Stimulated activated CD4-positive, alpha-beta T cell treated with anti-CD3 and anti-CD28 coated beads, Interleukin-1b, Interleukin-23, amount 100 ng/mL, for 48 hours (primary cell): ENCODE measurements at places on chromosomes 6 and 20.

DNA sequence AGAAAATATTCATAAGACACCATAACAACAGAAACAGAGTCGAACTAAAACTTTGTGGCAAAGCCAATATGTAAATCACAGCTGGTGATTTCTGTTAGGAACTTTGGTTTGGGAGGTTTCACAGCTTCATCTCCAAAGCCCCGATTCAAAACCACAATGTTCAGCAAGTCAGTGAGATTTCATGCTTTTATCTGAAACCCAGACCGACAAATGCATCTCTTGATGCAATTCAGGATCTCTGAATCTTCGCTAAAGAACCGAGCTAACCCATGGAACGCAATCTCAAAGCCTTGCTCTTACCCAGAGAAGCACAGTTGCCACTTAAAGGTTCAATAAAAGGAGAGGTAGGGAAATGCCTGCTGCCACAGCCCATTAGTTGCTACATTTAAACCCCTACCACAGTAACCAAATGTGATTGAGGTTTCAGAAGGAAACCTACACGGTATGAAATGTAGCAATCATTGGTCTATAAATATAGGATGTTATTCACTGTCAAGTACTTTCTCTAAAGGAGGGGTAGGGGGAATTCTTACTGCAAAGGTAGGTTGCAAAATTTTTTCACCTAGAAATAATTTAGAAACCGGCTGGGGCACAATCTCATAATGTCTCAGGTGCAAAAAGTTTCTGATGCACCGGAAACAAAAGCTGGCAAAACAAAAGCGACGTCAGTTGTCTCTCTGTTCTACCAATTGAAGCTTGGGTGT is 381.0 kb upstream of the ARID1B start:
- peak; percentile 12 for DNase-seq

GRCh38 chr6:43077333-43077809 is 1.3 kb downstream of the PTK7 start:
- DNase-seq, result no peak

GRCh38 chr6:83117802-83118201 is 50.3 kb downstream of the DOP1A start:
- no peak for DNase-seq

GRCh38 chr6:2155206-2155605 is 90.2 kb downstream of the GMDS start:
- DNase-seq, result no peak

- DNase-seq, result peak; percentile 22
Observed at GRCh38 chr6:107458672-107459282, 587 bp downstream of the PDSS2 start.

DNA sequence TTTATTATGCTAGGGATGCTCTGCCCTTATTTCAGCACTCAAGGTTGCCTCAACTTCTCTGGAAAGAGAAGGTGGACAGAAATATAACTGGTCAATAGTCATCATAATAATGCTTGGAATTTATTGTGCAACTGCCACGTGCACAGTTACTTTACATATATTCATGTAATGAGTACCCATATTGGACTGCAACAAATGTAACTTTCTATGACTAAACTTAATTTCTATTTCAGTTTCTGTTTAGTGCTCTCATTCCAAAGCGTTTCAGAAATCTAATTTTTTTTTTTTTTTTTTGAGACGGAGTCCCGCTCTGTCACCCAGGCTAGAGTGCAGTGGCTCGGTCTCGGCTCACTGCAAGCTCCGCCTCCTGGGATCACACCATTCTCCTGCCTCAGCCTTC is 28.3 kb upstream of the CD83 start:
- DNase-seq, result no peak

GRCh38 chr6:132270726-132271402 is 130.4 kb downstream of the MOXD1 start:
- no peak for DNase-seq

DNA sequence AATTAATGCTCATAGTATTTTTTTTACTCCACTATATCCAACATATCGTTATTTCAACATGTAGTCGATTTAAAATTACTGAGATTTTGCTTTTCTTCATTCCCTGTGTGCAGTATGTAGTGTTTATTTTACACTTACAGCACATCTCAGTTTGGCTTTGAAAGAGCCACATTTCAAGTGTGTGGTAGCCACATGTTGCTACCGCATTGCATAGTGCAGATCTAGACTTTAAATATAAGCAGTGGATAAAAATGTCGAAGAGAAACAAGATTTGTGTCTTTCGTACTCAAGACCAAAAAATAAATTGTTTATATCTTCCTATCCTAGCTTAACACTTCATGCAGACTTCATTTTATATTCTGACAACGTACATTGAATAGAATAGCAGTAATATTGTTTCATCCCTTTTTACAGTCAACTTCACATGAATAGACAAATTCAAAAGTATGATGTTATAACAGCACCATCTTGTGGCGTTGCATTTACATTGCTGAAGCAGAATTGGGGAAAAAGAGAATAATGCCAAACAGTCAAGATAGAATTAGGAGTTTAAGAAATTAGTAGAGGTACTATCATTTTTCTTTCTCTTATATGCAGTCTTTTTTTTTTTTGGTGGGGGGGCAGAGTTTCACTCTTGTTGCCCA is 29.9 kb downstream of the FBXO5 start:
- no peak for DNase-seq

GRCh38 chr6:99905209-99906106 is 88.6 kb downstream of the MCHR2 start:
- no peak for DNase-seq

- DNase-seq, result no peak
Observed at GRCh38 chr6:111727041-111727440, 121.4 kb upstream of the TRAF3IP2 start.

DNA sequence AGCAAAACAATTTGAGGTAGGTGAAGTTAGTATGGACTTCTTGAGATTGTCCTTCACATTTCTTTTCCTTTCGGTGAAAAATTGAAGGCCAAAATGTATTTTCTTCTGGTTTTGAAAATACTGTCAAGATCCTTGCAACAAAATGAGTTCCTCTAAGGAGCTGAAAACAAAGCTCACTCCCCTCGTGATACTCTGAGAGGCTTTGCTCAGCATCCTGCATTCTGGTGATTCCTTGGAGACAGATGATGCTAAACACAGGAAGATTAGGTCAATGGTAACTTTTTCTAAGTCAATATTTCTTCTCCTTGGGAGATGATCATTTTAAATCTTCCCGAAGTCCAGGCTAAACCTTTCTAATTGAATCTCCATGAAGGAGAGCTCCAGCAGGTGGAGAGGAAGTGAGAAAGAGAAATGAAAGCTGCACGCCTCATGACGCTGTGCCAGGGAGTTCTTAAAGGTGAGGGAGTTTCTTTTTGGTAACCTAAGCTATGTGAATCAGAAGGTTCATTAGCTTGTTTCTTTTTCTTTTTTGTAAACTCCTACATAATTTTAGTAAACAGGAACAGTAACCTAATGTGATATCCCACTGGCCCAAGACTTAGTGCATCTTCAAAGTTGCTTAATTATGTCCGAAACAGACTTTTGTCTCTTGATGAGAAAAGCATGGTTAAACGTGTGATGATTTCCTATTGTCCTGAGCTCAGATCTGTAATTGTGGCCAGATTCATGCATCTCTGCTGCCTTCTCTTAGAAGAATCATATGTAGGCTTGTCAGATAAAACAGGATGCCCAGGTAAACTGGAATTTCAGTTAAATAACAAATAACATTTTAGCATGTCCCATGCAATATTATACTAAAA is 15.0 kb downstream of the ESR1 start:
- no peak for DNase-seq

DNA sequence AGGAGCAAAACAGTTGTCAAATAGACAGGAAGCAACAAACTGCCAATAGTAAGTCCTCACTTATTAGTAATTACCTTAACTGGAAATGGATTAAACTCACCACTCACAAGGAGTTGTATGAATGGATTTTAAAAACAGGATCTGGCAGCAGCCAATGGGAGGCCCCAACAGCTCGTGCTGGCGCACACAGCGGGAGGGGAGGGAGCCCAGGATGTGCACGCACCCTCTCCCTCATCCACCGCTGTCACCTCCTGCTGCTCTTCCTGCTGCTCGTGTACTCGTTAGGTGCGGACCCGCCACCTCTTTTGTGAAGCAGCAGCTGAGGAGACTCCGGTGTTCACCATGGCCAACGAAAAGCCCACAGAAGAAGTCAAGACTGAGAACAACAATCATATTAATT is at the start of gene SUMO4:
Gene SUMO4, plus strand, starts transcription at position 213 of the 400 bp plus-strand sequence. Its CDS starts 130 bp downstream, at position 343.
- DNase-seq, result no peak

DNA sequence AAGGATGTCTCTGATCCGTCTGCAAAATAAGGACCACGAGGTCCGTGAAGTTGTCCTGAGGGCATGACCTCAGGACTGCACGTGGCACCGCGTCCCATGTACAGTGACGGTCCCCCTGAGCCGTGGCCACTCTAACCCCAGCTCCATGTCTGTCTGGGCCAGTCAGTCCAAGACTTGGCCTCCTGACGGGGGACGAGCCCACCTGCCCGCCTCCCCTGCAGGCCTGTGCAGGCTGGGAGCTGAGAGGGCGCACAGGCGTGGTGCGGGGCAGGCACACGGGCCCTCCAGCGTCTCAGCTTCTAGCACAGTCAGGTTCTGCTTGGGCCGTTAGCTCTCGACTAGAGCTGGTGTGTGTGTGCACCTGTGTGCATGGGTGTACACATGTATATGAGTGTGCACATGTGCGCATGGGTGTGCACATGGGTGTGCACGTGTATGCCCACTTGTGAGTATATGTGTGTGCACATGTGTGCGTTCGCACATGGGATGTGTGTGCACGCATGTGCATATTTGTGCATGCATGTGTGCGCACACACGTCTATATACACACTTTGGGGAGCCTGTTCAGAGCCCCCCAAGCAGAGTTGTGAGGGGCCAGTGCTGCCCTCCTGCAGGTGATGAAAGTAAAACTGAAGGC is 307.0 kb downstream of the TAF4 start:
- DNase-seq, result no peak

DNA sequence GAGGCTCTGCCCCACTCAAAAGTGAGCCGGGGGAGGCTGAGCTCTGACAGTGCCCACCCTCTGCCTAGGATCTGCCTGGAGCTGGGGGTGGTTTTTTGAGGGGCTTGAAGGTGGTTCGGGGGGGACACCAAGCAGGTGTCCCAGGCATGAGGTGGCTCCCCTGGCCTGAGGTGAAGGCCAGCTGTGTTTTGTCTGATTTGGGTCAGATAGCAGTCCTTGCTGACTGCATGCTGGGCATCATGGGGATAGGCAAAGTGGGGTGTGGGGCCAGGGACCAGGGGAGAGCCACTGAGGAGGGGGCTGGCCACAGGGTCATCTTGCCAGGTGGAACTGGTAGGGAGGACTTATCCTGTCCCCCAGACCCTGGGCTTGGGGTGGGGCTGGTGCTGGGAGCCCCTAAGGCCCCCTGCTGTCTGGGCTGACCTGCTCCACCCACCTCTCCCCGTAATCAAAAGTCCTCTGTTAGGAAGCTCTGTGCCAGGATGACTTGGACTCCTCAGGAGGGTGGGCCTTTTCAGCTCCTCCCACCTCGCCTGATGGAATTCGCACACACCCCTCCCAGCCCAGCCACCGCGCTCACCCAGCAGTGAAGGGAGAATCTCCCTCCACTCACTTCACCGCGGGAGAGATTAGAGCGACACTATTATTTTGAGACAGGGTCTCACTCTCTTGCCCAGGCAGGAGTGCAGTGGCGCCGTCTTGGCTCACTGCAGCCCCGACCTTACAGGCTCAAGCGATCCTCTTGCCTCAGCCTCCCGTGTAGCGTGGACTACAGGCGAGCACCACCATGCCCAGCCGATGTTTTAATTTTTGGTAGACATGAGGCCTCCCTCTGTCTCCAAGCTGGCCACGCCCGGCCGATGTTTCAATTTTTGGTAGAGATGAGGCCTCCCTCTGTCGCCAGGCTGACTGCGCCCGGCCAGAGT is 1.5 kb upstream of the COL9A3 start:
- DNase-seq, result no peak

- no peak for DNase-seq
Observed at GRCh38 chr6:71599359-71599758, 287.0 kb upstream of the RIMS1 start.

- DNase-seq, result no peak
Observed at GRCh38 chr20:47111576-47111975, 216.9 kb downstream of the EYA2 start.

DNA sequence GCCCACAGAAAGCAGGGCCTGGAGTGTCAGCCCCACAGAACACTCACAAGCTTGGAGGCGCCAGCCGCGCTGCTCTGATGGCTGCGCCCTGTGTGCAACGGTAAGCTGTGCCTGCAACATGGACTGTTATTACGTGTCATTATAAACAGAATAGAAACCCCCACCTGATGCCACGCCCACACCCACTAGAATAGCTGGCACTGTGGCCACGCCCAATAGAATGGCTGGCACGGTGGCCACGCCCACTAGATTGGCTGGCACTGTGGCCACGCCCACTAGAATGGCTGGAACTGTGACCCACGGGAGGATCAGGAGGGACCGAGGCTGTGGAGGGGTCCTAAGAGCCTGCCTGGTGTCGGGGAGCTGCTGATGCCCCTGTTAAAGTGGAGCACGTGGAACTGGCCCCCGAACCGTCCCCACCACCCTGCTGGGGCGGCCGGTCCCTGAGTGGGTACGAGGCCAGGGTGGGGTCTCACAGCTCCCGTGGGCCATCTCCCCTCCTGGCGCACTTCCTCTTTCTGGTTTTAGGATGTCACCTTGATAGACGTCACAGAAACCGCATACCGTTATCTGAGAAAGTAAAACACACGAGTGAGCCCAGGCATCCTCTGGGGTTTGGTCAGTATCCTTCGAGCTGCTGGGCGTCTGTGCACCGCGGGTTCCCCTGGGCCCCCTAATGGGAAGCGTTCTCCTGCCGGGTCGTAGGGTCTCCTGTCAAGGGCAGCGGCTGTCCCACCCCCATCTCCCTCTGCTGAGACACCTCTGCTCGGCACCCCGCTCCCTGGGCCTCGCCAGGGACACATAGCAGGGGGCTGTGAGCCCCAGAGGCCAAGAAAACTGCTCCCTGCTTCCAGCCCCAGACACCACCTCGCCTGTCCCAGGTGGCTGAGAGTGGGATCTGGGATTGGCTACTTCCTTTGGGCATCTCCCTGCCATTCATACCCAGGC is 25.4 kb downstream of the SLC17A9 start:
- DNase-seq, result peak; percentile 83

GRCh38 chr6:142246960-142247359 is 54.8 kb upstream of the ADGRG6 start:
- DNase-seq, result no peak

DNA sequence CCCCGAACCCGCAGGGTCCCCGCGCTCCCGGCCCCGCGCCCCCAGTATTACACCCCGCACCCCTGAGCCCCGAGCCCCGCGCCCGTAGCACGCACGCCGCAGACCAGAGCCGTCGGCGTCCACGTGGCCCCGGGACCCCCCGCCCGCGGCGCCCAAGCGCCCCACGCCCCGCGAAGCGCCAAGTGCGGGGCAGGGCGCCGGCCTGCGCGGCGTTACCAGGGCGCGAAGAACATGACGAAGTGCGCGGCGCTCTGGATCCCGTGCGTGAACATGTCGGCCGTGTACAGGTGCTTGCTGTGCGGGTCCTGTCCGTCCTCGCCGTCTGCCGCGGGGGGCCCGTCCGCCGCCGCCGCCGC is 312 bp downstream of the TXNDC5 start:
- no peak for DNase-seq
